ENCODE measurements at places on chromosomes 5 and 9. TPM values are rescaled to one million over a fixed set of nuclear protein-coding genes. Genes with fewer than 3 reads are reported as not detected.

DNA sequence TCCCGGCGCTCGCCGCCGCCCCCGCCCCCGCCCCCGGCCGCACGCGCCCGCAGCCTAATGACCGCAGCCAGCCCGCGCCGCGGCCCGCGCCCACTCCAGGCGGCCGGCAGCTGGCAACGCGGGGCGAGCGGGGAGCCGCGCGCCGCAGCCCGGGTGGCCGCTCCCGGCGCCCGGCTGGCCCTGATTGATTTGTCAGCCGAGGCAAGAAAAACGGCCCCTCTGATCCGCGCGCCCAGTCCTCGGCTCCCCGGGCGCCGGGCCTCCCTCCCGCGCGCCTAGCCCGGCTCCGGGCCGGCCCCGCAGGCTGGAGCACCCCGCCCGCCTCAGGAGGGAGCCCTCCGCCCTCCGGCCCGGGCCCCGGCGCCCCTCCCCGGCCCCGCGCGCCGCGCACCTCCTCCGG lies 11.9 kb upstream of the LHX2 start:
- no peak for DNase-seq

DNA sequence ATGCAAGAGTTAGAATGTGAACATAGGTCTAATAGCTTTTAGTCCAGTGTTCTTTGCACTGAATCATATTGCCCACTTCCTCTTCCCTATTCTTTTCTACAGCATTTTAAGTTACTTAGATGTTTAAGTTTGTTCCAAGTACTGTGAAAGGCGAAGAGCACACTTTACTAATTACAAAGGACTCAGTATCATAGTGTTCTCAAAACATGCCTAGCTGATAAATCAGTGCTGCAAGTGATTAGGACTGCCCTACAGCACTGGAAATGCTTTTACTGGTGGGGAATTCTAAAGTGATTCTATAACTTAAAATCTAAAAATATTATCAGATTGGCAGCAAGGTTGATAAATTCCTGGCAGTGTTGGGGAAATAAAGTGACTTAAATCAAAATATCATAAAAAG lies 177.9 kb upstream of the KCNN2 start:
- no peak for DNase-seq

Gene SPINK4
- not detected for total RNA-seq

Gene TMEM252
- not detected for total RNA-seq

Gene C8G
- total RNA-seq: not detected

DNA sequence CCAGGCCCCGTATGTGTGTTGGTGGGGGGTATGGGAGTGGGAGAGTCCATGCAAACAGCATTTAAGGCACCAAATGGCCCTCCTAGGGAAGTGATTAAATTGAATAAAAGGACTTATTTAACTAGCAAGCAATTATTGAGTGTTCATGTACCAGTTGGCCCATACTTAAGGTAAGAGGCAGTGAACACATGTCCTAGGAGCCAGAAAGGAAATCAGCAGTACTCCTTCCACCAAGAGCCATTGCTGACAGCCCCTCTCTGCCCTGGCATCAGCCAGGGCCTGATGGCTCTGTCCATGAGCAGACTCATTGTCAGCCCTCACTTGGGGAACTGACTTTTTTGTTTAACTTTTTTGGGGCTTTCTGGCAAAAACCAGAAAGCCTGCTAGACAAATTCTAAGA lies 10.4 kb upstream of the SHROOM1 start:
- no peak for DNase-seq

- no peak for DNase-seq
Measured at GRCh38 chr9:4131946-4132345, 167.9 kb downstream of the GLIS3 start.

GRCh38 chr5:56585461-56585860 lies 229.9 kb upstream of the MAP3K1 start:
- DNase-seq: peak; percentile 36

GRCh38 chr5:142805339-142805738 lies 35.2 kb downstream of the ARHGAP26 start:
- no peak for DNase-seq

- no peak for DNase-seq
Measured at GRCh38 chr9:91245431-91246313, 116.0 kb downstream of the AUH start.

- no peak for DNase-seq
Measured at GRCh38 chr9:134650431-134651190, 9.0 kb downstream of the COL5A1 start.

DNA sequence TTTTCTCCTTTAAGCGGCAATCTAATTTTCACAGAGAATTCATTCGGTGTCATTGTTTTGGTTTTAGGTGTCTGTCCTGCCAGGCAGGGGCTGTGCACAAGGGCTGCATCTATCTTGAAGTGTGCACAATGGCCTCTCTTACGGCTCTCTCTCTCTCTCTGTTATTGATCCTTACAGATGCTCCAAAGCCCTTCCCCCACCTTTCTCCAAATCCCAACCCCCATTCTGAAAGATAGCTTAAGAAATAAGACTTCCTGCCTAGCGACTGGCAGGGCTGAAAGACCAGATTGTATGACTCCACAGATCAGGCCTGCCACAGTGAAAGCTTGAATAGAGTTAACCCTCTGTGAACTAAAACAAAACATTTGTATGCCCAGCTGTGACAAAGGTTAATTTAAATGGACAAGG lies 86.5 kb upstream of the NR5A1 start:
- no peak for DNase-seq

Gene FRMD3
- total RNA-seq: 4.9 TPM

GRCh38 chr9:34457266-34458012 lies 931 bp downstream of the FAM219A start:
- peak; percentile 44 for DNase-seq

Gene SHC3
- 3.7 TPM for total RNA-seq

Gene PCDHB14
- total RNA-seq: 7.5 TPM

DNA sequence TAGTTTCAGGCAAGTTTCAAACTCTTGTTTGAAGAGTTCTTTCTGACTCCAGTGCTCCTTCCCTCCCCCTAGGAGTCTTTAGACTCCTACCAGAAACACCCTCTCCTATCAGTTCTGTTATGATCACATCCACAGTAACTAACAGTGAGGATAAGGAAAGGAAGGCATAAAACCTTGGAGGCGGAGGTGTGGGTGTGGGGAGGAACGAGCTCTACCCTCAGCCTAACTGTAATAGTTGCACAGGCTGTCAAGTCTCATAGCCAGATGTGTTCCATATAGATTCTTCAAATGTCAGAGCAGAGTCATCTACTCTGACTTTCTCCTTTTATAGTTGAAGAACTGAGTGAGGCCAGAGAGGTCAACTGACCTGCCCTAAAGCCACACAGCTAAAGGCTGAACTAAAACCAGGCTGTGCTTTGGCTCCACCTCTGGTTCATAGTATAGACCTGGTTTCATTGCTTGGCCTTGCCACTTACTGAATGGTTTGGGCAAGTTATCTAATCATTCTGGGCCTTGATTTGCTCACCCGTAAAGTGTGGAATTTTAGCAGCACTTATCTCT lies 34.4 kb upstream of the PIK3R1 start:
- DNase-seq: no peak

DNA sequence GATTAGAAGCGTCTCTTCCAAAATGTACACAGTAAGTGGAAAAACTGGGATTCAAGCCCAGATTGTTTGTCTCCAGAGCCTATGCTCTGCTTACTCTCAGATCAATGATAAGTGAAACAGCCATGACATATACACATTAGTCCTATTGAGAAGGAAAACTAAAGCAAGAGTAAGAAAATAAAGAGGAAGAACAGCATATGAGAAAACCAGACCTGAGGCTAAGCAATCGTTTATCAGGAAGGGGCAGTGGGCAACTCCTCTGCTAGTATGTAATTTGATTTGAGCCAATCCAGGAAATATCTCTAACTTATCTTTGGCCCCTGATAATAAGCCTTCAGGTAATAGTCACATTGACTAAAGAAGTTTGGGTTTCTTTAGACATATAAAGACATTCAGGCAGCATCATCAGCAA lies 789.9 kb upstream of the C9orf72 start:
- DNase-seq: no peak

Gene IFNE
- not detected for total RNA-seq

All from lower leg skin (tissue), 4 donors.